ENCODE measurements at places on chromosomes 4 and X.

DNA sequence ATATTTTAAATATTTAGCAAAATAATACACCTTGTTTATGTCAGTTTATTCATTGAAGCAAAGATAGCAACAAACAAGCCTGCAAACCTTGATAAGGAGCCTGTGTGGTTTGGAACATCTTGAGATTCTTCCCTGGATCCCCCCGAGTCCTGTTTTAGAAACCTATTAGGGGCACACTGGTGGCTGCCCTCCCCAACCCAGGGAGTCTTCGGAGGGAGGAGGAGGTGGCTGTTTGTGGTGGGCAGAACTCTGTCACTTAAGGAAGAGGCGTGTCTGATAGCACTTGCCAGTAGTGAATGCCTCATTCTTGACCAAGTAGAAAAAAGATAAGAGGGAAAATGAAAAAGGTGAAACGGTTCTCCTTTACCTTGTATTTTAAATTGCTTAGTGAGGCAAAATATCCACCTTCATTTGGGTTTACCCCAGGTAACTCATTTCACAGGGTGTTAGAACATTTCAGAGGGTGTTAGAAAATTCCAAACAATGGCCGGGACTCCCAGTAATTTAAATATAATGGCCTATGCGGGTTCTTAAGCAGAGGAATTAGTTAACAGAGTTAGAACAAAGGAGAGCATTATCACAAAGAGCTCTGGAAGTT is 10.4 kb downstream of the KIT start:
- DNase-seq, result no peak

GRCh38 chr4:141457653-141458052 is 178.7 kb upstream of the IL15 start:
- no peak for DNase-seq

- DNase-seq, result no peak
Measured at GRCh38 chrX:16628946-16629595, 20.9 kb upstream of the S100G start.

DNA sequence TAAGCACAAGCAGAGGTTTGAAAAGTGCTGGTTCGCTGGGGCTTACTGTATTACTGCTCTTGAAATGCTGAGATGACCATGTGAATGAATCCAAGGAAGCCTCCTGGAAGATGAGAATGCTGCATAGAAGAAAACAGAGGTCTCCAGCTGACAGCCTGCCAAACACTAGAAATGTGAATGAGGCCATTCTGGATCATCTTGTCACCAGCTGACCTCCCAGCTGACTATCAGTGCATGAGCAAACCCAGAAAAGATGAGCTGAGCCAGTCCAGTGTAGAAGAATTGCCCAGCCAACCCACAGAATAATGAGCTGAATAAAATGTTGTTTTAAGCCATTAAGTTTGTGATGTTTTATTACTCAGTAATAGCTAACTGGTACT is 49.1 kb upstream of the DYNLT3 start:
- no peak for DNase-seq

GRCh38 chr4:2596611-2597010 is 60.2 kb downstream of the FAM193A start:
- no peak for DNase-seq

GRCh38 chr4:74848774-74849173 is 54.5 kb upstream of the BTC start:
- no peak for DNase-seq

DNA sequence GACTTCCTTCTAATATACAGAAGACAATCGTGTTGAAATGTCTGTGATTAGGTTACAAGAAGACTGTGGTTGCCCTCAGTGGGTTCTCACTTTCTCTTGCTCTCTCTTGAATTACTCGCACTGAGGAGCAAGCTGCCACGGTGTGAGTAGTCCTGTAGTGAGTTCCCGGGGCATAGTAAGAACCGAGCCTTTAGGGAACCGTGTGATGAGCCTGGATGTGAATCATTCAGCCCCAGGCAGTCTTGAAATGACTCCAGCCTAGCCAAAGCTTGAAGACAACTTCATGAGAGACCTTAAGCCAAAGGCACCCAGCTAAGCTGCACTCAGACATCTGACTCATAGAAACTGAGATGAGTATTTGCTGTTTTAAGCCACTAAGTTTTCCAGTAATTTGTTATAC is 292.7 kb downstream of the SPOCK3 start:
- DNase-seq, result no peak

- DNase-seq, result no peak
Measured at GRCh38 chrX:19672222-19672812, 157.0 kb upstream of the MAP3K15 start.
